ENCODE measurements at places on chromosomes 5 and 9.

- peak; percentile 23 for DNase-seq
These were observed 29.8 kb upstream of the HMCN2 start for GRCh38 chr9:130235558-130236435.

DNA sequence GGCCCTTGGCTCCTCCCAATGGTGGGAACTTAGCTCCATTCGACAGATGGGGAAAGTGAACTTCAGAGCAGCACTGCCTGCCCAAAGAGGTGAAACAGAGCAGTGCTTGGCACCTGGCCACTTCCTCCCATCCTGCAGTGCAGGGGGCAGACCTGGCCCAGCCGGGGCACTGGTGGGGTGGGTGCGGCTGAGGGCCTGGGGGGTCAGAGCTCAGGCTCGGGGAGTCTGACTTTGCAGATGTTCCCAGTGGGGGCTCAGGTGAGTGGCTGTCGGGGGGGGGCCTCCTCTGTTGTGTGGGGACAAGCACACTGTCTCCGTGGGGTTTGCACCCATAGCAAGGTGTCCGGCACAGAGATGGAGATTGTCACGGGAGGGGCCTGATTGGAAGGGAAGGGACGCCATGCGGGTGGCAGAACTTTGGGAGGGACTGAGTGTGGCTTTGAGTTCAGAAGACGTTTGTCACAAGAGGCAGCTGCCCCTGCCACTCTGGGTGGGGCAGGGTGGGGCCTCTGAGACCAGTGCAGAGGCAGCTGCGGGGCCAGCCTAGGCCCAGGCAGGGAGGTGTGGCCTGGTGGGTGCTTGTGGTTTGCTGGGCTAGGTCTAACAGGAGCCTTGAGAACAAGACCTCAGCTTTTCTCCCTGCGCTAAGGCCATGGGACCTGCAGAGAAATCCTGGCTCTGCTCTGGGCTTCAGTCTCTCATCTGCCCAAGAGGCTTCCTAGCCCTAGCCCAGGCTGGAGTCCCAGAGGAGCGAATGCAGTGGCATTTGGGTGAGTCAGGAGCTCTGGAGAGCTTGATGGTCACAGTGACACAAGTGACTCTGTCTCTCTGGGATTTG is 2.5 kb downstream of the MYMK start:
- DNase-seq = no peak

DNA sequence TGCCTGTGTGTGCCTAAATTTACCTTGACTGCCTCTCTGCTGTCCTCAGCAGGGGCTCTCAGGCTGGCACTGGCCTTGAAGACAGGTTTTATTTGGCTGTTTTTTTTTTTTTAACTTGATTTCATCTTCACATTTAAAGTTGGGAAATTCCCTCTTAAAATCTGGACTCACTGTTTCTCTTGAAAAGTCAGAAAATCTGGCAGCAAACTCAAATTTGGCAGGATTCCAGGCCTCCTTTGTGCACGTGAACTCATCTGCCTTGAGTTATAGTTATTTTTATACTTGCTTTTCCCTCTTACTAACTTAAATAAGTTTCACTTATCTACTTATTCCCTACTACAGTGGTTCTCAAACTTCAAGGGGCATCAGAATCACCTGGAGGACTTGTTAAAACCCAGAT is 118.4 kb upstream of the MAP3K1 start:
- no peak for DNase-seq

- no peak for DNase-seq
These were observed 17.0 kb downstream of the PTPDC1 start for GRCh38 chr9:94101162-94101853.

- no peak for DNase-seq
These were observed 42.0 kb downstream of the UBE2QL1 start for GRCh38 chr5:6490693-6491092.

GRCh38 chr9:95505717-95506427 is 10.9 kb downstream of the PTCH1 start:
- DNase-seq = no peak

GRCh38 chr5:17314907-17315471 is 97.6 kb downstream of the BASP1 start:
- DNase-seq = no peak
